Astrocyte of the spinal cord (primary cell): ENCODE measurements at places on chromosomes 16 and 17.

DNA sequence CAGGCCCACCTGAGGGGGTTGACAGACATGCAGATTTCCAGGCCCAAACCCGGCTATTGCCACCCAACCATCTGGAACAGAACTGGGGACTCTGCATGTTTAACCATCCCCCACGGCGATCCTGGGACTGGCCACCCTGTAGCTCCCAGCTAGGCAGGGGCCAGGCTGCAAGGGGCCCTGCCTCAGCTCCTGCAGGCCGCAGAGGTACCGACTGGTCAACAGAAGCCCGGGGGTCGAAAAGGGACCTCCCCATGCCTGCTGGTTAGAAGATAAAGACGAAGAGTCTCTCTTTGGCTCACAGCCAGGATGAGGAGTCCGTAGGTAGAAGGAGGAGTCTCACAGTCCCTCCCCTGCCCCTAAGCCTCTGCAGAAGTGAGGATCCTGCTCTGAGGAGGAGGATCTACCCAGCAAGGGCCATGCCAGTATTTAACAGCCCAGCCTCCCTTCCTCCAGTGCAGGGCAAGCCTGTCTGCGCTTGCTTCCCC lies 223.4 kb upstream of the TNRC6C start:
- DNase-seq: no peak

DNA sequence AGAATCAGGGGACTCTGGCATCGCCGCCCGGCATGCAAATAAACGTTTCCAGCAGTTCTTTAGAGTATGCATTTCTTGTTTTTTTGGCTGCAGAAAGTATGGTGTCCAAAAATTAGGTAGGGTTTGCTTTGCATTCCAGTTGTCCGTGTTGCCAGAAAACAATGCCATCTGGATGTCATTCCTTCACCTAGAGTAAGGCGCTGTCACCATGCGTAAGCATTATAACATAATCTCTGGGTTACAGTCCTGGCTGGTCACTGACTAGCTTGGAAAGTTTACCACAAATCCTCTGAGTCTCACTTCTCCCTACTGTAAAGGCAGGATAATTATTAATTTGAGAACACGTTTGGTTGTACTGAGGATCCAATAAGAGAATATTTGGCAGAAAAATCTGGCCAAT lies 457.7 kb downstream of the XYLT1 start:
- DNase-seq: no peak

DNA sequence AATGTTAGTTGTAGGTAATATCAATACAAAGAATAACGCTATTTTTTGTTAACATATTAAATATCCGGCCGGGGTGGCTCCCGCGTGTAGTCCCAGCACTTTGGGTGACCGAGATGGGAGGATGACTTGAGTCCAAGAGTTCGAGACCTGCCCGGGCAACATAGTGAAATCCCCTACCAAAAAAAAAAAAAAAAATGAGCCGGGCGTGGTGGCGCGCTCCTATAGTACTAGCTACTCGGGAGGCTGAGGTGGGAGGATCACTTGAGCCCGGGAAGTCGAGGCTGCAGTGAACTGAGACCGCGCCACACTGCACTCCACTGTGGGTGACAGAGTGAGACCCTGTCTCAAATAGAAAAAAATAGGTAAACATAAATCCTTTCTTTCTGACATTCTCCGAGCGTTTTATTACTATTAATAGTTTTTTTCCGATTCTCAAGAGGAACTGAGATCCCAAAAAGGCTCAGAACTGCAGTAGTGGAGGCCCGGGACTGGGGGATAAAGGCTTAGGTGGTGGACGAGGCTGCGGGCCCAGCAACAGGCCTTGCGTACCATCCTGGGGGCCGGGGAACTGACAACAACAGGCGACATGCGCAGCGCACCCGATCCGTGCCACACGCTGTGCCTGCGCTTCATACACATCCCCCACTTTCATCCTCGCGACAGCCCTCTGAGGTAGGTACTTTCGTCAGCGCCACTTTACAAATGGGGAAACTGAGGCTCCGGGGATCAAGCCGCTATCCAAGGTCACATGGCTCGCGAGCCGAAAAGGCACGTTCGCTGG lies 919 bp downstream of the N4BP1 start:
- DNase-seq: peak; percentile 11

- DNase-seq: peak; percentile 15
These were observed 101.9 kb downstream of the LITAF start for GRCh38 chr16:11484691-11485258.

- DNase-seq: no peak
These were observed 46.6 kb downstream of the STH start for GRCh38 chr17:46045639-46046038.

DNA sequence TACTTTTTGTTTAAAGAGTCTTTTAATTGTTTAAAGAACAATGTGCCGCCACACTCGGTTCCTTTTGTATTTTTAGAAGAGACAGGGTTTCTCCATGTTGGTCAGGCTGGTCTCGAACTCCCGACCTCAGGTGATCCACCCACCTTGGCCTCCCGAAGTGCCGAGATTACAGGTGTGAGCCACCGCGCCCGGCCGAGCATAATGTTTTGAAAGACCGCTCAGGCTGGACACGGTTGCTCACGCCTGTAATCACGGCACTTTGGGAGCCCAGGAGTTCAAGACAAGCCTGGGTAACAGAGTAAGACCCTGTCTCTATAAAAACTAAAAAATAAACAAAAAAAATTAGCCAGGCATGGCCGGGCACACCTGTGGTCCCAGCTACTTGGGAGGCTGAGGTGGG lies 59.8 kb downstream of the RNF213 start:
- no peak for DNase-seq

- no peak for DNase-seq
These were observed 2.6 kb downstream of the BBS2 start for GRCh38 chr16:56517206-56517605.

GRCh38 chr16:17578981-17579874 lies 108.5 kb upstream of the XYLT1 start:
- peak; percentile 82 for DNase-seq

DNA sequence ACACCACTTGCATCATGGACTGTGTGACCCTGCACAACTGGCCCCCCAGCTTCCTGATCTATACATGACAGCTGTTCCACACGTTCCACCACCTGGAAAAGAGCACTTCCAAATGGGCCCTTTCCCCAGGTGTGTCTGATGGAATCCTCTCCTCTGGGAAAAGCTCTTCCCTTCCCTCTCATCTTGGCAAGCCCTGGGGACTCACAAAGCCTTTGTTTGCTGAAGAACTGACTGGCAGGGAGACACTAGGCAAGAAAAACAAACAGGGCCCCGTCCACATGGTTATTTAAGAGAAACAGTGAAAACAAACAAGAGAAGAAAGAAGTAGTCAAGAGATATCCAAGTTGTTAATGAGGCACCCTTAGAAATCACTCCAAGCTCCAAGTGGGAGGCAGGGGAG lies 52.6 kb downstream of the C16orf95 start:
- DNase-seq: no peak

DNA sequence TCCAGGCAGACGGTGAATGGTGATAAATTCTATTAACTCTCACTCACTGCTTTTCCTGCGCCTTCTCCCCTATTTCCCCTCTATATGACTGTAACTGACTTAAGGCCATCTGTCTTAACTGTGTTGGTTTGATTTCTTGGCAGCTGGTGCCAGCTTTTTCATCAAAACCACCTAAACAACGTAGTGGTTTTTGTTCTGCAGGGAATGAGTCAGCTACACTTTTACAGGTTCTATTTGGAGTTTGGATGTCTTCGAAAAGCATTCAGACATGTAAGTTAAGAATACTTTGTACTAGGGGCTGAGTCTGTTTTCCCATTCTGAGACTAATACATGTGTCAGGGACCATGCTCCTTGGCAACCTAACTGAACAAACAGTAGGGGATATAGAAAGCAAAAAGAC lies 8.5 kb downstream of the REXO5 start:
- DNase-seq: peak; percentile 59
